ENCODE measurements at places on chromosomes 7 and 10. TPM values are rescaled to one million over a fixed set of nuclear protein-coding genes. Genes with fewer than 3 reads are reported as not detected.

Gene CTAGE6
- 1.5 TPM for total RNA-seq

Gene AMPH
- total RNA-seq = not detected

Gene ZNHIT1
- total RNA-seq = 55.8 TPM

Gene COL26A1
- not detected for total RNA-seq

Gene COL13A1
- total RNA-seq = not detected

Gene PTPRN2
- 4.9 TPM for total RNA-seq

Gene GPR37
- not detected for total RNA-seq

Gene MRC1
- total RNA-seq = 1.7 TPM

Gene CBLL1
- 52.1 TPM for total RNA-seq

Gene HOXA9
- not detected for total RNA-seq

Gene ZNF33B
- total RNA-seq = 36.1 TPM

Gene NUTM2E
- total RNA-seq = 0.37 TPM

Gene TMEM270
- total RNA-seq = not detected

Gene HOXA7
- total RNA-seq = not detected

- no peak for DNase-seq
Measured at GRCh38 chr10:59337201-59337652, 25.1 kb downstream of the FAM13C start.

GRCh38 chr10:133465950-133466474, 12.3 kb downstream of the SCART1 start:
- DNase-seq = no peak

GRCh38 chr10:43128958-43129706, 9.1 kb upstream of the CSGALNACT2 start:
- DNase-seq = no peak

DNA sequence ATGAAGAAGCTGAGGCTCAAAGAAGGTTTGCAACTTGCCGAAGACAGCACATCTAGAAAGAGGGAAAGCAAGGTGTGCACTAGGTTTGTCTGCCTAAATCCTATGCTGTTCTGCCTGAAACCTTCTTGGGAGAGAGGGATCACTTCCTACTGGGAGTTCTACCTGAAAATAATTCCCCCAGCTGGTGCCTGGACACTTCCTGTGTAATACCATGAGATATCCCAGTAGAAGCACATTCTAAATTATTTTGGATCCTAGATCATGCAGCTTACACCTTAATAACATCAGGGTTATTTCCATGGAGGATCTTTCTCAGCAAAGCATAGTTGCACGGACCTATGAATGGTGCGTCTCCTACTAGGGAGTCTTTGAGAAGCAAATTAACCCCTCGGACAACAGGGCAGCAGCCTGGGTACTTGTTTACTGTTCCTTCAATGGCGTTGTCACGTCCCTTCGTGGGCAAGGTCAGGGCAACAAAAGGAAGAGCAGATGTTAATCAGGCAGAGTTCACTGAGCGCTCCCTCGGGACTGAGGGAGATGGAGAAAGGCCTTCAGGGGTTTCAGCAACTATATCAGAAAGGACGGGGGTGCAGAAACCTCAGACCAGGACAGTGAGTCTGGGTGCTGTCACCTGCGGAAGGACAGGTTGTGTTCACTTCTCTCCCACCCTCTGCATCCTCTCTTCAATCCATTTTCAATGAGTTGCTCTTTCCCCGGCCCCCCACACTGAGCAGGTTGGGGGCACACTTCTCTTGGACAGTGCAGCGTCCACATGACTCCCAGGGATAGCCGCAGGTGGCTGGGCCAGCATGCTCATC, 44.0 kb downstream of the OAT start:
- DNase-seq = no peak

DNA sequence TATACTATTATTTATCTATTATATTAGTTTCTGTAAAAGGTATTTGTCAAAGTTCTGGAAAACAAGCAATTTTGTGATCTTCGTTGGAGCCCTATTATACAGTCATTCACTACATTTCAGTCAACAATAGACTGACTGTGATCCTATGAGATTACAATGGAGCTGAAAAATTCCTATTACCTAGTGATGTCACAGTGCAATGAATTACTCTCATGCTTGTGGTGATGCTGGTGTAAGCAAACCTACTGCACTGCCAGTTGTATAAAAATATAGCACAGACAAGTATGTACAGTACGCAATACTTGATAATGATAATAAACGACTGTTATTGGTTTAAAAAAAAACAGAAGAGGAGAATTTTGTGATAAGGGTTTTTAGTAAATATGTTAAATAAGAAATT, 21.4 kb downstream of the OR6V1 start:
- no peak for DNase-seq

GRCh38 chr7:79221211-79221610, 232.3 kb downstream of the MAGI2 start:
- no peak for DNase-seq

- DNase-seq = no peak
Measured at GRCh38 chr10:35271086-35271858, 65.0 kb upstream of the CCNY start.

GRCh38 chr7:149373089-149373488, 87.8 kb downstream of the ZNF777 start:
- DNase-seq = no peak

DNA sequence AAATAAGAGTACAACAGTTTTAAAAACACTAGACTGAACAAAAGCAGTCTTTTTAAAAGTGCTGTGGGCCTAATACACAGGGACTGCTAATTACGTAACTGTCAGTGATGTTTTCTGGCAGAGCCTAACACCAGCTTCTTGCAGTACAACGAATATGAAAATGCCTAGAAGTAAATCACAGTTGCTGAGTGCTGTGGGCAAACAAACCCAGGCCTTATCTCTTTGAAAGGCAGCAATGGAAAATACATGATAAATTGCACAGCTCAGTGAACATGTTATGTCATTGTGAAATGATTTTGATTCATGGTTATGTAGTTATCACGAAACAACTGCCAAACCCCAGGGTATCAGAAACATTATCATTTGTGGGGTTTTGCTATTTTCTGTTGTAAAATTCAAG, 428.4 kb downstream of the GFRA1 start:
- no peak for DNase-seq

- no peak for DNase-seq
Measured at GRCh38 chr7:20700453-20701227, 85.2 kb downstream of the ABCB5 start.

DNA sequence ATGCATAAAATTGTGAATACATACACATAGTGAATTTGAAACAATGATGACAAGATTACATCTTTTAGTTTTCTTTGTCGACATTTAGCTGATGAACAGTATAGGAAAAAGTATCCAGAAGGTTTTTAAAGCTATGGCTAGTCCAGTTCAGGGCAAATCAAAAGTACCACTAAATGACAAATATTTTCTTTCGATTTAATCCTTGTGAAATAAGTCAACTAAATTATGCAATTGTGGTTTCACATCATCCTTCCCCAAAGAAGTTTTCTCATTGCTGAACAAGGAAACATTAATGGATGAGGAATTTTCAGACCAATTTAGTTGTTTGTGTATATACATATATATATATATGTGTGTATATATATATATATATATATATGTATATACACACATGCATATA, 774.0 kb downstream of the DNAJB9 start:
- DNase-seq = no peak

GRCh38 chr10:71801361-71801760, 28.0 kb upstream of the VSIR start:
- DNase-seq = no peak

DNA sequence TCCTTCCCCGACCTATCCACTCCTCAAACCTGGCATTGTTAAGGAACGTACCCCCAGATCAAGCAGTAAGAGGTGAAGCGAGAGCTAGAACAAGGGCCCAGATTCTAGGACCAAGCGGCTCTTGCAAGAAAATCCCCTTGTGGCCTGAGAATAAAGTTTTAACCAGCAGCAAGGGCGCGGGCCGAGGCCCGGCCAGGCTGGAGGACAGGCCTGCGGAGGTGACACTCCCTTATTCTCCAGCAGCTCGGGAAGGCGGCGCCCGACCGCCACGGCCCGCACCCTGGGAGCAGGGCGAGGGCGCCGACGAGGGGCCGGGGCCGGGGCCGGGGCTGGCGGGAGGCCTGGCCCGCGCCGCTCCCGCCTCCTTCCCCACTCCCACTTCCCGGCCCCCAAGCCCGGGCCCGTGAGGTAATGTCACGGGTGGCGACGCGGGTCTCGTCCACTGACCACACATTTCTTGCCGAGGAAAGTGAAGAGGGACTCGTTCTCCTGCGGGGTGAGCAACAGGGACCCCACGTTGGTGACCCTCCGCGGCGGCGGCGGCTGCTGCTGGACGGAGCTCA, 551 bp downstream of the WASL start:
- no peak for DNase-seq

- no peak for DNase-seq
Measured at GRCh38 chr10:75887992-75888680, 456.7 kb downstream of the LRMDA start.

GRCh38 chr10:36711361-36711760, 414.0 kb upstream of the ANKRD30A start:
- no peak for DNase-seq

GRCh38 chr7:19353180-19353579, 208.0 kb upstream of the FERD3L start:
- DNase-seq = no peak

- DNase-seq = no peak
Measured at GRCh38 chr10:129833468-129833950, 130.6 kb downstream of the EBF3 start.

- DNase-seq = no peak
Measured at GRCh38 chr7:141590666-141591065, 39.5 kb downstream of the AGK start.

DNA sequence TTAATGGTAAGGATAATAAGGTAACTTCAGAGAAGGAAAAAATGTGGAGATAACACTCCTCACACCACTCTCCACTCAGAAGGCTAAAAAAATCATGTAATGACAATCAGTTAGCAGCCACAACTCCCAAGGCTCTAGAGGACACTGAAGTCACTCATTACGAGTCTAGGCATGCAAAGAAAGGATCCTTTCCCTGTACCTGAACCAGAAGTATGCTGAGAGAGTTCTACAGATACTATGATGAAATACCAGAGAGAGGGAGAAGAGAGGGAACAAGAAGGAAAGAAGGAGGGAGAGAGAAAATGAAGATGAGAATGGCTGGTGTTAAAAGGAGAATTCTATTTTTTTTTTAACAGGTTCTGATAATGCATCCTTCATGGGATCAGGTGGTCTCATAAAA, 224.3 kb upstream of the PLXNA4 start:
- DNase-seq = no peak

- DNase-seq = no peak
Measured at GRCh38 chr7:20114468-20114867, 102.7 kb downstream of the MACC1 start.

GRCh38 chr10:1366811-1367425, 310.7 kb downstream of the WDR37 start:
- DNase-seq = no peak

DNA sequence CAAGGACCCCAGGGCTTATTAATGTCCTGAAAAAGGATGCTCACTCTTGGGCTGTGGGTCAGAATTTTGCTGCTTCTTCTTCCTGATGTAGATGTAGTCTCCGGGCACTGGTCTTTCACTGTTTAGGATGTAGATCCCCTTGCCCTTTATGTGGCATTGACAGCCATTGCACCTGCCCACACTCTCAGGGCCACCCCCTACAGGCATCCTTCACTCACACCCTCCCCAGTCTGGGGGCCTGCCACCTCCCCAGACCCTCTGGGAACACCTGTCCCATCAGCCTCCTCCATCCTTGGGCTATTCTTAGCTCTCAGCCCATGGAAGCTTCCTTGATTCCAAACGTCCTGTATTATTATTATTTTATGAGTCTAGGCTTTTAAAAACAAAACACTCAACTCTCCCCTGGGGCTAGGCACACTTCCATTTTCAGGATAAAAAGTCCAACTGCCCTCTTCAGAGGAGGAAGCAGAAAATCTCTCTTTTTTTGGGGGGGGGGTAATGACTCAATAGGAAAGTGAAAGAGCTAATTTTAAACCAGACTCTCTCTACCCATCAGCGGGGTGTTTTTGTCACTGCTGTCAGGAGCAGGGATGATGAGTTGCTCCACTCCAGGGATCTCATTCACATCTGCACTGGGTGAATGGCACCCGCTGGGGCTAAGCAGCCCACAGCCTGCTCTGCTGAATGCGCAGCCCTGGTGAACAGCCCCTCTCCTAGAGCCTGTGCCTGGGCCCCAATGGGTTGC, 11.5 kb upstream of the KLRG2 start:
- peak; percentile 43 for DNase-seq

GRCh38 chr7:105990727-105991453, 27.8 kb downstream of the CDHR3 start:
- DNase-seq = no peak

GRCh38 chr7:90276033-90276728, 31.2 kb downstream of the CFAP69 start:
- DNase-seq = no peak

DNA sequence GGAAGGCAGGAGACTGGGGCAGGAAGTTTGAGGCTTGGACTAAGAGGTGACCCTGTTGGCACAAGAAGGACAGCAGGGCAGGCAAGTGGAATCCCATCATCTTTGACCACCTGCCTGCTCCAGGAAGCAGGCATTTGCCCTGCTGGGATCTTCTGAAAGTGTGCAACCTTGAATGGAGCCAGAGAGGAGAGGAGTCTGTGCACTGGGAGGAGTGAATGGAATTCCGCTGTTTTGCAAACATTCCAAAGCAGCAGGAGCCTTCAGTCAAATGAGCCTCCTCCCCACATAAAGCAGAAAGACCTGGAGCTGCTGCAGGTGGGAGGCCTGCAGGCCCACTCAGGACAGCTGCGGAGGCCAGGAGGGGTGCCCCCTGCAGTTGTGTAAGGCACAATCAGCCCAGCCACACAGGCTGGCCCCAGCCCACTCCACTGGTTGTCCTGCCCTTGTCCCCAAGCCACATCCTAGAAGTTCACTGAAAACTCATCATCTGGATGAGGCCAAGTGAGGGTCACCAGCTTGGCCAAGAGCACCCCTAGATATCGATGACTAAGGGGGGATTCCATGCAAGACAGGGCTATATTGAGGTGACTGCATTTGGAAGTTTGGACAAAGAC, 249.5 kb downstream of the RPS24 start:
- no peak for DNase-seq

DNA sequence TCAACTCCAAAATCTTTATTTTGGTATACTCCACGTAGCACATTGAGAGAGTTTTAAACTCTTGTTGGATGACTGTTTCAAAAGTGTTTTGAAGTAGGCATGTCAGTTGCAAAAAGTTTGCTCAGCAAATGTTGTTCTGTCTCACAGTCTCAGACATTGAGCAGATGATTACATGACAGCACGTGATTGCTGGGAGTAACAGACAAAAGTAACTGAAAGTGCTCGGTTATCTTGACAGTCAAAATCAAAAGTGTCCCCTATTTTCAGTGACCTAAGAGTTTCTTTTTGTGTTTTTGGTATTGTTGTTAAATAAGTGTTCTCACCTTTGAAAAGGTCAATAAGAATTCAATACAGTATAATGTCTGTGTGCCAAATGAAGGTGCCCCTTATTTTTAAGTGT, 84.3 kb downstream of the CFTR start:
- no peak for DNase-seq

Measured in activated naive CD8-positive, alpha-beta T cell treated with anti-CD3 and anti-CD28 coated beads, Interleukin-2, amount 10 ng/mL, durations not matched to agents 7 days and 5 days (primary cell).